ENCODE measurements at places on chromosomes 5 and 9.

DNA sequence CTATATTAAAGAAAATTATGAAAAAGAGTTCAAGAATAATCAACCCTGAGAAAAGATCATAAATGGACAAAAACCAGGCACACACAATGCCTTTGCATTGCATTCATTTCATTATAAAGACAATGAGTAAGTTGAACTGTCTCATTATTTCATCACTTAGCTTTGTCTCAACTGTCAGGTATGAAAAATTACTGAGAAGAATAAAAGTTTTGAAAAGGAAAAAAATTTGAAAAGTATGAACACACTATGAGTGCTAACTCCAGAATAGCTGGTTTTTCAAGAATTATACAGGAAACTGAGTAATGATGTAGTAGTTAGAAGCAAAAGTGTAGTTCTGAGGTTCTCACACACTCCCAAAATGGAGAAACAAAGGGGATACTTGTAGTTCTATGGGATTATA is 16.3 kb upstream of the ANXA1 start:
- no peak for DNase-seq

DNA sequence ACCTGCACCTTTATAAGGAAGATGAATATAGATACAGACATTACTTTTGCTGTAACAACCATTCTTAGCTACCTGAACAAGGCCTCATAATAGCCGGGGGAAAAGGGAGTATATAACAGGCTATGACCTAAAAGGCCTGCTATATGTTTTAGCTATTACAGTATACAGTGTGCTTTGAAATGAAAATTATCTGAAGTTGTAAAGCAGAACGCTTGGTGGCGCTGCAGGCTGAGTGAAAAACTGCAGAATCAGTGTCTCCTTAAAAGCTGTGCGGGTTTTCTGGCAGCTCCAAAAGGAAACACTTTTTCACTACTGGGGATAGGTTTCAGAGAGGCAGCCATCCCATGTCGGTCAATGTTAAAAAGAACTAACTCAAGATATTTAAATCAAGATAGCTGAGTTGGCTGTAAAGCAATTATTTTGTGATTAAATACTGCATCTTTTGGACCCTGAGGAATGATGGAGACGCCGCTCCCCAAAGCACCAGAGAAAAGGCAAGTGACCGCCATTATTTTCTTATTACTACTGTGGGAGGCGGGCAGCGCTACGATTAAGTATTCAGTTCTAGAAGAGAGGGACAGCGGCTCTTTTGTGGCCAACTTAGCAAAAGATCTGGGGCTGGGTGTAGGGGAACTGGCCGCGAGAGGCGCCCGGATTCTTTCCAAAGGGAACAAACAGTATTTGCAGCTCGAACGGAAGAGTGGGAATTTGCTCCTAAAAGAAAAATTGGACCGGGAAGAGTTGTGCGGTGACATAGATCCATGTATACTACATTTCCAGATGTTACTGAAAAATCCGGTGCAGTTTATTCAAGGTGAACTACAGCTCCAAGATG is 5.9 kb downstream of the PCDHB6 start:
- no peak for DNase-seq

DNA sequence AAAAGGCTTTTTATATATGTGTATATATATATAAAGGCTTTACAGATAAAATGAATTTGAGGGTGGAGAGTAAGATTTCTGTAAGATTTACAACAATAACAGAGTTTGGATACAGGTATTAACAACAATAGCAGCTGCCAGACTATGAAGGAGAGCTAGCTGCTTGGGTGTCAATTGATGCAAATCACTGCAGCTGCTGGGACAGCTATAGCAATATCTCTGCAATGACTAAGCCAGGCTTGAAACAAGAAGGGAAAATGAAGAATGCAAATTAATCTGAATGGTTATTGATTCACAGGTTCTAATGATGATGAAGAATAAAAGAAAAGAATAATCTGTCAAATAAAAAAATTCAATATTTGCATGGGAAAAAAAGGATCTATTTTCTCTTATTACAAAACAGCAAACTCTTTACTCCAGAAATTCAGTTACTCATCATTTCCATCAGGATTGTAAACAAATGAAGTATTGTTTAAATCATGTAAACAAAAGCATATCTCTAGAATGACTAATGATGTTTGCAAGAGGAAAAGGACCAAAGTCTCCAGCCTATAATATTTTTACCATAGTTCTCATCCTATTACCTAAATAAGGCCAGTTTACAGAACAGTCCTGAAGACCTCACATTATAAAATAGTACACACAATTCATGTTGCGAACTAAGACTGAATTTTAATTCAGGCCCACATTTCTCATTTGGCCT is 219.0 kb downstream of the HTR1A start:
- no peak for DNase-seq

DNA sequence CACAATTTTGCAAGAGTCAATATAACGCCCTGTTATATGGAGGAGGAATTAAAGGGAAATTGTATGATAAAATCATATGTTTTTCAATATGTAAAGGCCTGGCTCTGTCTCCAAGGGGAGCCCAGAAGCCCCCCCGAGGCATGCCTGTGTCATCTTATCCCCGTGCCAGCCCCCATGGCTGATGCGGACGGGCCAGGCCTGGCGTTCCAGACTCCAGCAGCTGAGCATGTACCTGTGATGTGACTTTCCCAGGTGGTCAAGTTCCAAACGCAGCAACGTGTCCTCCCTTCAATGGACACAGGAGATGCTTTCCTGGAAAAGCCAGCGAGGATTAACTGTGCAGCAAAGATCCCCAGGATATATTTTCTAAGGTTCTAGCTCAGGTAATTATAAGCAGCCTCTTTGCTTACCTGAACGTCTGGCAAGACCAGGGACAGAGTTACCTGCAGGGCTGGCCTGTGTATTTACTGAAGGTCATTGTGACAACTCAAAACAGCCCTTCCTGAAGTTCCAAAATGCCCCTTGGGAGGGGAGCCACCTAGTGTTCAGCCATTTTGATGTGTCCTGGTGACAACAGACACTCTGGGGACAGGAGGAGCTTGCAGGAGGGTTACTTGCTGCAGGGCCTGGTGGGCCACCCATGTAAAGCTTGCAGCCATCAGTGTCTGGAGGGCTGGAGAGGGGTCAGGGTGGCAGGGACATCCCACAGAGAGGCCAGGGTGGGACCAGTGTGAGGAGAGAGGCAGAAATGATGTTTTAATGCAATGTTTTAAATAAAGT is 53.3 kb upstream of the RNU6ATAC start:
- no peak for DNase-seq

GRCh38 chr5:135423846-135424168 is 23.3 kb downstream of the DCANP1 start:
- DNase-seq: no peak

GRCh38 chr9:95026148-95026524 is 291.4 kb downstream of the FANCC start:
- DNase-seq: no peak

DNA sequence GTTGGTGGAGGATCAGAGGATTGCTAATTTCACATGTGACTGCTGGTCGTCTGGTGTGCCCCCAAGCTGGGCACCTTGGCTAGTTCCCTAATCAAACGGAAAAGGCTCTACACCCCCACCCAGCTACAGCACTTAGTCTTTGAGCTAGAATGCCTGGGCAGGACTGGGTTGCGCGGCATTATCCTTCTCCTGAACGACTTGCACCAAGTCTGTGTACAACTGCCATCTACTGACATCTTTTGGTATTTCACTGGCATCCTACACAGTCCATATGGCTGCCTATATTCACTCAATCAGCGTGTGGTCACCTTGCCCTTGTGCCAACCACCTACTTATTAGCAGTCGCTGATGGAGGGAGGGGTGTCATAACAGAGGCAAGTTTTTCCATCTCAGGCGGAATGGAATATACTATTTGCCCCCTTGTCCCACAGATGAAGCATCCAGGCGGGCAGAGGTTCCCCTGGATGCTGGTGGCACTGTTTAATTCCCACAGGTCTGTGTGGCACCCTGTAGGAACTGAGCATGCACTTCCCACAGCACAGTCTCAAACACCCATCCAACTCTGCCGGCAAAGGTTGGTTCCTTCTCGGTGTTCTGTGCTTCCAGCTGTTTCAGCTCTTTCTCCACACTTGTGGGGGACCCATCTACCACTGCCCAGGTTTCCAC is 150.1 kb downstream of the OSTF1 start:
- peak; percentile 11 for DNase-seq

GRCh38 chr9:92504881-92505280 is 22.6 kb upstream of the ASPN start:
- DNase-seq: no peak

DNA sequence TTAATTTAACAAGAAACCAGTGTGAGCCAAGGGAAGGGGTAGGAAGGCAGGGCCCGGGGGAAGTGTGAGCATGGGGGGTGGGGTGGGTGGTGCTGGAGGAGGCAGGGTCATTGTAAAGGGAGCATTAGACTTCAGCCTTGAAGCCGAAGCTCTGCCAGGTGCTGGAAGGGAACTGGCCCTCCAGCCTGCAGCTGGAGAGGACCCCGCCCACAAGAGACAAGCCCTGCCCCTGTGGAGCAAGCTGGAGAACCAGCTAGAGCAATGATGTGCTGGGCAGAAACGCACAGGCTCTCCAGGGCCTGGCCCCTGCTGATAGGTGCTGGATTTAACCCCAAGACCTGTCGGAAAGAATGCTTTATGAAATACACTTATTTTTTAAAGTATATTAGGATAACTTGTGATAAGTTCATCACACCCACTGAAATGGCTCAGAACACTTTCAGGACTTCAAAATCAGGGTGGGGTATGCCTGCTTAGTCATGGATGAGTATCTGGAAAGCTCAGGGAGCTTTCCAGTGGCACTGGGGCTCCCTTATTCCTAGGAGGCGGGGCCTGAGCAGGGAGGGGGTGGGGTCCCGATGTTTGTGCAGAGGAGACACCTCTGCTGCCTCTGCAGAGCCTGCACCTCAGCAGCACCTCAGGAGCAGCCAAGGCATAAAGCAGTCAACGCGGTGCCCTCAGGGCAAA is 27.1 kb downstream of the UBE2QL1 start:
- no peak for DNase-seq

GRCh38 chr5:157306692-157307471 is 41.0 kb downstream of the CYFIP2 start:
- no peak for DNase-seq

DNA sequence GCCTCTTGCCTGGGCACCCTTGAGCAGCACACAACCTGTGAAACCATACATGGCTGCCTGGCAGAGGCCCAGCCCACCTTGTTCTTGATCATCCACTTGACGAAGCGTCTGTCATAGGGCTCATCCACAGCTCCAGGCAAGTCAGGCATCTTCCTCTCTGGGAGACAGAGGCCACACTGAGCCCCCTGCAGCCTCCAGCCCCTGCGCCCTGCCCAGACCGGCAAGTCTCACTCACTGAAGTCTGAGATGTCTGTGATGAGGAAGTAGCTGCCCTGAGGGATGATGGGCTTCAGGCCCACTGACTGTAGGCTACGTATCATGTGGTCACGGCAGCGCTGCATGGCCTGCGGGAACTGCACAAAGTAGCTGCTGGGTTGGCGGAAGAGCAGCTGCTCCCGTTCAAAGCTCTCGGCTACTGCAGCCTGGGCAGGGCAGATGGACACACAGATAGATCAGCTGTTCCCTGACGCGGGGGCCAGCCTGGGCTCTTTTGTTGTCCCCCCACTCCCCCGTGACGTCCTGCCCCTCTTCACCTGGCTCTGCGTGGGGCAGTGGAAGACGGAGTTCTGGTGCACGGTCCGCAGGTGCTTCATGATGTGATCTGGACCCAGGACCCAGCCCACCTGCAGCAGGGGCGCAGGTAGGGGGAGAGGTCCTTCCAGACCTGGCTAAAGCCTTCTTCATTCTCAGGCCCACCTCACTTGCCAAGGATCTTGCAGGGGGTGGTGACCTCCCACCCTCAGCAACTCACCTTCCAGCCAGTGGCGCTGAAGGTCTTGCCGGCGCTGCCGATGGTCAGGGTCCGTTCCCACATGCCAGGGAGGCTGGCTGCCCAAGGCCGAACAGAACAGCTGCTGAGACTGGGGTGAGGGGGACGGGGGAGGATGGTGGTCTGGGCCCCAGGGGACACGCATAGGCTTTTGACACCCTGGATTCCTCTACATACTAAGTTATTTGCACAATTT is 5.9 kb upstream of the SPOUT1 start:
- DNase-seq: no peak

DNA sequence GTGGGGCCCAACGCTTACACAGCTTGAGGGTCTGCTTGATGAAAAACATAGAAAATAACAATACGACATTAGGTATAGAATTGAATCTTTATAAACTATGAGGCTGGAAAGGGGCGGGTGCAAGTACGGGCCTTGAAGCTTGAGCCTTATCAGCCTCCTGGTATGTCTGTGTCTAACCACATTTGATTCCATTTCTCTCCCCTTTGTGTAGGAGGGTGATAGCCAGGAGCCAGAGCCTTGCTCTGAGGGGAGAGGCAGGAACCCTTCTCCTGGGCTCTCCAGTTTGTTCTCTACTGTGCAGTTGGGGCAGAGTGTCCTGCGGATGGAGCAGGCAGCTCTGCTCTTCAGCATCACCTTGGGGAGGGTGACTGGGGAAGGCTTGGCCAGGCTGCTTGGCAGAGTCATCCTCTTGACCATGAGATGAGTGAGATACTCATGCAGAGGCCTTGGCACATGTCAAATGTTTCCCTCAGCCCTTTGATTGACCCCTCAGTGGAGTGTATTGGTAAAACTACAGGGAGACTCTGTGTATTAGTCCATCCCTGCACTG is 153.5 kb downstream of the SEMA6A start:
- no peak for DNase-seq

DNA sequence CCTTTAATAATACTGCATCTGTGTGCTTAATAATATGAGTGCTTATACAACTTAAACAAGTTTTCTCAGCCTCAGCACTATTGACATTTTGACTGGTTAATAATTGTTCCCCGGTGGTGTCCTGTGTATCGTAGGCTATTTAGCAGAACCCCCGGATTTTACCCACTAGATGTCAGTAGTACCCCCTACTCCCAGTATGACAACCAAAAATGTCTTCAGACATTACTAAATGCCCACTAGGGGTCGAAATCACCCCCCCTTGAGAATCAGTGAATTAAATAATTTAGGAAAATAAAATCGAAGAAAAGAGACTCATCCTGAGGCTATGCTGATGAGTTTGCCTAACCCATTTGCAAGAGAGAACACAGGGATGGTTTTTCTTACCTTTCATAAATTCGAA is 166.3 kb downstream of the ATP10B start:
- no peak for DNase-seq

DNA sequence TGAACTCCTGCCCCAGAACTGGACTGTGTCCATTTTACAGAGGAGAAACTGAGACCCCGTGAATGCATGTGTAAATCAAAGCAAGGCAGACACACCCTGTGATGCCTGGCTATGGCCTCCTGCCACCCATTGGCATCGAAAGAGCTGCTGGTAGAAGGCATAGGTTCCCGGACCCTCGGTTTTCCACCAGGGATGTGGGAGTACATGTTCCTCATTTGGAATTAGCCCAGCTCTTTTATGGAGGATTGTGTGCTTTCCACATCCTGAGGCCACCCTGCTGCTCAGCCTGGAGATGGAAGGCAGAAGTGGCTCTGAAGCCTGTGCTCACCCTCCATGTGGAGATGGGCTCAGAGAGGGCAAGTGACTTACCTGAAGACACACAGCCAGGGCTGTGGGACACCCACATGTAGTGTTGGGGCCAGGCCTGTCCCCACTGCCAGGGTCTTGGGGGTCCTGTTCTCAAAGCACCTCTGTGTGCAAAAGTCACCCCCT is 2.8 kb downstream of the SUSD3 start:
- no peak for DNase-seq

GRCh38 chr9:16624744-16625117 is 245.7 kb downstream of the BNC2 start:
- DNase-seq: no peak

GRCh38 chr5:119694284-119694683 is 64.9 kb downstream of the FAM170A start:
- DNase-seq: no peak

- DNase-seq: no peak
Measured at GRCh38 chr9:127493592-127494303, 42.4 kb downstream of the LRSAM1 start.

Measured in activated T-cell treated with anti-CD3 and anti-CD28 coated beads for 4 hours (primary cell).